A172 (cell line): ENCODE measurements at places on chromosomes 5 and 9.

GRCh38 chr9:91066042-91066415 lies 264.4 kb downstream of the SYK start:
- no peak for DNase-seq

GRCh38 chr5:140245341-140245740 lies 57.6 kb downstream of the PFDN1 start:
- DNase-seq, result no peak

GRCh38 chr5:968881-969280 lies 39.7 kb upstream of the NKD2 start:
- no peak for DNase-seq

- DNase-seq, result no peak
Measured at GRCh38 chr9:115106001-115106400, 12.0 kb downstream of the TNC start.

DNA sequence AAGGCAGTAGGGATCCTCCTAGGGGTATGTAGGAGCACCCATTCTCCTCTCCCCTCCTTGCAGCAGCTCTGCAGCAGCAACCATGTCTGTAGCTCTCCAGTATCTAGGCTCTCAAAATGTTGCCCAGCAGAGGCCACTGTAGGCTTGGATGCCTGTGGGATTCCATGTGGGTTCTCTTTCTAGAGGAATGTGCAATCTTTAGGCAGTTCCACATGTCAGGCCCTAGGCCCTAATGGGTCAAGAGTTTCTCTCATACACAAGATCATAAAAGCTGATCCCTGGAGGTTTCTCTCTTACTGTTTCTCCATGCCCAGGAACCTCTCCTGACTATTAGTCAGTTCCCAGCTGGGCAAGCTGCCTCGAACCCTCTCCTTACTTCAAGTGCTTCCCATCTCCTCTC lies 215.8 kb downstream of the FRMD3 start:
- DNase-seq, result no peak
